ENCODE measurements at places on chromosomes 3 and 15.

GRCh38 chr15:32884146-32884545 lies 166.3 kb downstream of the GREM1 start:
- no peak for DNase-seq

DNA sequence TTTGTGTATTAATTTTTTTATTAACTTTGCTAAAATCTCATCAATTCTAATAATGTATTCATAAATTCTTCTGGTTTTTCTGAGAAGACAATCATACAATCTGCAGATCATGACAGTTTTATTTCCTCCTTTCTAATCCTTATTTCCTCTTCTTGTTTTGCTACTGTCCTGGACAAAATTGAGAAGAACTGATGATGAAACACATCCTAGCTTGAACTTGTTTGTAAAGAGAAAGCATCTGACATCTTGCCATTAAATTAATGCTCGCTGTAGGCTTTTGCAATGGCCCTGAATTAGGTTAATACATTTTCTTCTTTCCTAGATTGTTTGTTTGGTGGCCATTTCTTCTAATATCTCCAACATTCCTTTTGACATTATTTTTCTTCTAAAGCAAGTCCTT lies 110.9 kb upstream of the TPM1 start:
- no peak for DNase-seq

DNA sequence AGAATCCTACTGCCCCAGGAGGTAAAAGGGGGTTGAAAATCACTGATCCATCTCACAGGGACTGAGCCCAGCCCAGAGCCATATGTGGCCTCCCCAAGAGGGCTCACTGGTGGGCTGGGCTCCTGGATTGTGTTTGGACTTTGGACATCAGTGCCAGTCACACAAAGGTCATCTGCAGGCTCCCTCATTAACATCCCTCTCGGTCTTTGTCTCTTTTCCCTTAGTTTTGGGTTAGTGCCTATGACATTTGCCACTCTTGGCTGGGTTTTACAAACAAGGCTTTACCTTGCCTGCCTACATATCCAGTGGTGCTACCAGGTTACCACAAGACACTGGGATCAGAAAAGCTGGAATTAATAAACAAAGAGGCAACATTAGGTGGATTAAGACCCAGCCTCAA lies 27.9 kb downstream of the IFT122 start:
- no peak for DNase-seq

GRCh38 chr3:127604035-127604434 lies 5.8 kb downstream of the MCM2 start:
- no peak for DNase-seq

DNA sequence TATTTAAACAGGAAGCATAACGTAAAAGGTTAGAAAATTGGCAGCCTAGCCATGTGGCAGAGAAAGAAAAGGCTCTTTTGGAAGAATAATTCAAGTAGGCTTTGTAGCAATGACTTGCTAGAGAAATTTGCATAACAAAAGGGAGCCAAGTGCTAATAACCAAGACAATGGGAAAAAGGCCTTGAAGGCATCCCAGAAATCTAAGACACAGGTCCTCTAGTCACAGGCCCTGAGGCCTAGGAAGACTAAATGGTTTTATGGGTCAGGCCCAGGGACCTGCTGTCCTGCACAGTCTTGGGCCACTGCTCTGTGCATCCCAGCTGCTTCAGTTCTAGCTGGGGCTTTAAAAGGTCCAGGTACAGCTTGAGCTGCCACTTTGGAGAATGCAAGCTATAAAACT lies 78.5 kb downstream of the FGF7 start:
- no peak for DNase-seq

DNA sequence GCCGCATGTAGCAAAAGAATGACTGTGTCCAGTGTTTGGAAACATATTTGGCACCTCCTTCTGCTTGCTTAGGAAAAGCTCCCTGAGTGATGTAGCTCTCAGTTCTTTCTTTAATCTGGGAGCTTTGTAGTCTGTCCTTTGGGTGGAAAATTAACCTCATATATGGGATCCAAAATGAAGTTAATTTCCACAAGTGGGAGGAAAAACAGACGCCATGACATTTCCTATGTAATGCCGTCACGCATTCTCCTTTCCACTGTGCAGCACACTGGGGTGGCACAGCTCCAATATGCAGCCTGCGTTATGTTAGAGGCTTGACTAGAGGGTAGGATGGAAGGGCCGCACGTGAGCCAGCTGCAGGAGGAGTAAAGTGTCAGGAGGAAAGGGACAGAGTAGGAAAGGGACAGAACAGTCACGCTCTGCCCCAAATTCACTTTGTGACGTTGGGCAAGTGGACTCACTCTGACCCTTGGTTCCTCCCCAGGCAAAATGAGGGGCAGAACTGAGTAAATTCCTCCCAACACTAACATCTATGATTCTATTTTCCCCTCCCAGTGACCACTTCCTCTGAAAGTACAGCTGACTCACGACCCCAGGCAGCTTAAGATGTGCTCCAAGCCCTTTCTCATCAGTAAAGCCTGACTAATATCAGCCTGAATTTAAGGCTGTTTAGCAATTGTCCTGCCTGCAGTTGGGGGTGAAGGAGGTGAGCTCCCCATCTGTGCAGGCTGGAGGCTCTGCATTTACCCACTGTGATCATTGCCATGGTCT lies 176.5 kb upstream of the PFN2 start:
- no peak for DNase-seq

DNA sequence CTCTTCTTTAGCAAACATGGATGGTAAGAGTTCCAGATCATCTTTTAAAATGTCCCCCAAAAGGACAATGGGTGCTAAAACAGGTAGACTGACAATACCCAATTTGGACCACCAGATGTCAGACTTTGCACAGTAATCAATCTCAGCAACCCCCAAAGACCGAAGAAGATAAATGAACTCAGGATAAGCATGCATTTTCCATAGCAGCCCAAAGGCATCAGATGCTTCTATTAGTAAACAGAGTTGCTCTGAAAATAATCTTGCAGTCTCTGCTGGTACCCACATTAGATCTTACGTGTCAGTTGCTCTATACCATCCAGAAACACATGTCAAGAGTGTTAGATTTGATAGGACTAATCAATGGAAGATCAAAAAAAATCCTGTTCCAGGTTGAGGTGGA lies 20.6 kb downstream of the MYH15 start:
- DNase-seq = no peak

GRCh38 chr3:123031051-123031450 lies 3.5 kb upstream of the SEMA5B start:
- DNase-seq = no peak

DNA sequence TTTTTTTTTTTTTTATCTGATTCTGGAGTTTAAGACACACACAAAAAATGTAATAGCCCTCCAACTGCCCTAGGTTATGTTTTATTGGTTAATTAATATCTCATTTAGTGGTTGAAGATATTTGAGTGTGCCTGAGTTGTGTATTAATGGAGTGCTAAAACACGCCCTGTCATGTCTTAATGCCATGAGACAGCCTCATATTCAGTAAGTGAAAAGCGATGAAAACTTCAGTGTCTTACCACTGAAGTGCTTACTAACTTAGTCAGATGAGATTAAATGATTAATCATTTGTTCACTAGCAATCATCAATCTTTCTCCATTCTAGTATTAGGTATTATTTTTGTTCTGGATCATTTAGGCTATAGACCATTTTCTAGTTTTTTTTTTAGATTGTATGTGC lies 544.7 kb upstream of the ROBO2 start:
- no peak for DNase-seq

- DNase-seq = no peak
Observed at GRCh38 chr15:46961795-46962194, 755.5 kb upstream of the SEMA6D start.

DNA sequence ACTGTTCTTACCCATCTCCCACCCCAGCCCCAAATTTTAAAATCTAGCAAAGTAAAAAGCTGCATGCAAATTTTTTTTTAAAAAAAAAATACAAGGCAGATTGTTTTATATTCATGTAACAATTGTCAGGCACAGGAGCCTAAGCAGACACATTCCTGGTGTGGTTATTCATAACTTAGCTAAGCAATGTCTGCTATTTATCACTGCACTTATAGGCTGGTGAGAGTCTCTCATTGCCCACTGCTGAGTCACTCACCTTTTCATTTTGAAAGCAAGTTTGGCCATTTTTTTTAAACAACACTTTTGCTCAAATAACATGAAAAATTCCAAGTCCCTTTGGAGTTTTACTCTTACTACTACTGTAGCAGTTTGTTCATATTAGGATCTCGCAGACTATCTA lies 413.9 kb downstream of the RBMS3 start:
- DNase-seq = no peak

DNA sequence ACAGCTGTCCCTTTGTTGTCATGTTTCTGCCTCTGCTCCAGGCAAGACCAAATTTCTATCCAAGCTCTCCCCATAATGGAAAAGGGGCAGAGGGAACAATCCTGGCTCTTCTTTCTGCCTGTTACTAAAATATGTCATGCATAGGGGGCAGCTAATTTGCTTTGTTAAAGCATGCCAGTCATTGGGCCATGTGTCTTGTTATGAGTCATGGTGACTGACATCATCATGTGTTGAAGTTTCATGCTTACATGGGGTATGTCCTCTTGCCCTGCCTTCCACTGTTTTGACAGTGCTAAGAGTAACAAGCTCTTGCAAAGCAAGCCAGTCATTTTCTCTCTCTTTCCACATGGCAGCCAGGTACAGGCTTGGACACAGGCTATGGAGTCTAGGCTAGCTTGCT lies 268.9 kb downstream of the GABRB3 start:
- DNase-seq = no peak

DNA sequence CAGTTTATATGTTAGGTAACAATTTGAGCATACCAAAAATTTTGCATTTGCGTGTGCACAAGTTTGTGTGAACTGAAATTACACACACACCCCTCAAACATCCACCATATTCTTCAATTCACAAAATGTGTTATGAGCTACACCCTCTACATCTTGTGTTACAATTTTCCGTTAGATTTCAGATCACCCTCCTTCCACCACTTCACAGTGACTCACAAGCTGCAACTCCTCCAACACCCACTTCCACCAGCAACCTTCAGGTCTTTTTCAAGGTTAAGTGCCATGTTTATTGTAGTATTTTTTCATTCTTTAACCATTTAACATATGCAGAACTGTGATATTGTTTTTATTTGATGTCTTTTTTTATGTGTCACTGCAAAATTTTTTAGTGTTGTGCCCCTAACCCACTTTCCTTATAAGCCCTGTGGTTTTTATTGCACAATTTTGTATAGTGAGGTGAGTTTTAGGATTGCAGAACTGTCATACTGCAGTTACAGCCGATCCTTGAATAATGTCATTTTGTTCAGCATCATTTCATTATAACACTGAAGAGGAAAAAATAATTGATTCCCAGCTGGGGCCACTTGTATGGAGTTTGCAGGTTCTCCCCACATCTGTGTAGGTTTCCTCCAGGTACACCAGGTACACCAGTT lies 148.9 kb downstream of the PLCL2 start:
- DNase-seq = no peak

DNA sequence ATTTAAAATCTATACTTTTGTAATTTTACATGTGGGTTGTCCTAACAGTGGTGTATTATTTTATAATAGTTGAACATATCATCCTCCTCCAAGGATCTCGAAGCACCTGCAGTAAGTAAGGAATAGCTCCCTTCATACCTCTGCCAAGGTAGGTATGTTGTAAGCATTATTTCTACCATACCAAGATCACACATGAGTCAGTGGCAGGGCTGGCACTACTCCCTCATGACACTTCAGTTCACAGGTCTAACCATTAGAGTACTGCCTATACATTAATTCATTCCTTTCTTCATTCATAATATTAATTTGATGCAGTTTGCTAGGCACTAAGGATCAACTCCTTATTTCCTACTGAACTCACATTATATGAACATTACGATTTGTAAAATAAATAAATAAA lies 11.9 kb upstream of the LEKR1 start:
- DNase-seq = no peak

GRCh38 chr3:29279806-29280205 lies 1.1 kb upstream of the RBMS3 start:
- DNase-seq = no peak

GRCh38 chr3:143653493-143653892 lies 194.8 kb downstream of the SLC9A9 start:
- DNase-seq = no peak

DNA sequence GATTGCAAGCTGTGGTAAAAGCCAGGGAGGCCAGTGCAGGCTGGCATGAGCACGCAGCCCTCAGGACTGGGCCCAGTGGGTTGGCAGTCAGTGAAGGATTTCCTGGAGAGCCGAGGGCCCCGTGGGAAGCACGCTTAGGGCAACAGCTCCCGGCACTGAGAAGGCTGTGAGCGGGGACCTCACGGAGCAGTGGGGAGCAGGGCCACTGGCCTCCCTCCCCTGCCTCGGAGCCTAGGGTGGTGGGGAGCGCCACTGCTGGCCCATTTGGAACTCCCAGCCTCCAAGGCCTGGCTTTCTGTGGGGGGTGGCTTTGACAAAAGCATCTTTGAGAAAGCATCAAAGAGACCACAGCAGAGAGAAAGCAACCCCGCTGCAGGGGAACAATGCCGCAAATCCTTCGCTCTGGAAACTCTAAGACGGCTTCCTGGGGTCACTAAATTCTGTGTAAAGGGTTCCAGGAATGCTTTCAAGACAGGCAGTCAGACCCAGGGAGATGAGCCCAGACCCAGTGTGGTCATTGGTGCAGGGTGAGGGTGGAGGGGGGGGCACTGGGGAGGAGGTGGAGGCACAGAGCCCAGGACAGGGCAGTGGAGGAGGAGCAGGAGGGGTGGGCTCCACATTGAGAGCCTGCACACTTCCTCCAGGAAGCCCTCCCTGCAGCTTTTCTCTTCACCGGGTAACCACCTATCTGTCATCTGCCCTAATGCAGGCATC lies 9.5 kb upstream of the APBA2 start:
- no peak for DNase-seq

DNA sequence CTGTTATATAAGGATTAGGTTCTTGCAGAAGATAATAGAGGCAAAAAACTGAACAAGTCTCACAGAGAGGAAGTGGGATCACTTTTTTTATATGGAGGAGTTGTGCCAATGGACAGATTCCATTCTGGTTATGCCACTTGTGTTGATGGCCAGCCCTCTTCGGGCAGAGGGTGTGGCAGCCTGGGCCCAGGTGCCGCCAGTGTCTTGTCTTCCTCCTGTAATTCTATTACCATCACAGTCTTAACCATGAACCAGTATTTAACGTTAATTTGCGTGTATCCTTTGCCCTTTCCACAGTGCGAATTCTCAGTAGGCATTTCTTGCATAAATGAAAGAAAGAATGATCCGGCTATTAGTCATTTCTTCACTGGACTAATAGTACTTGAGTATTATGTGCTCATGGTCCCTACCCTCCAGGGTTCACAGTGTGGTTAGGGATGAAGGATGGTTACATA lies 7.0 kb upstream of the USP4 start:
- DNase-seq = no peak

DNA sequence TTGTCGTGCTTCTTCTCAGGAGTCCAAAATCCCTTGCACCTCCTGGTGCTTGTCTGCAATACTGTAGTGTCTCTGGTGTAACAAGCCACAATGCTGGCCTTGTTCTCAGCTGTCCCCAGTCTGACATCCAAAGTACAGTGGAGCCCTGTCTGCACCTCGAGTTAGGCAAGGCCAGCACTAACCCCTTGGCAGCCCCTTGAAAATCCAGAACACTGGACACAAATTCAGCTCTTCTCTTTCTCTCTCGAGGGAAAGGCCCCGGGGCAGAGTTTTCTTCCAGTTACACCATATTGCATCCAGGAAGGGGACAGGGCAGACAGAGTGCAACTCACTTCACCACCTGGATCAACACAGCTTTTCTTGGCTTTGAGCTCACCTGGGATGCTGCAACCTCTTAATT lies 91.3 kb upstream of the ATP10A start:
- no peak for DNase-seq

Measured in activated T-helper 1 cell treated with anti-CD3 and anti-CD28 coated beads, Interleukin-2, amount 50 U/mL, for 16 hours (primary cell).